ENCODE measurements at places on chromosomes 1 and 21. TPM values are rescaled to one million over a fixed set of nuclear protein-coding genes. Genes with fewer than 3 reads are reported as not detected.
A peak's percentile ranks its signal among the peaks of the same experiment; 100 is the strongest.

- peak; percentile 64 for DNase-seq
Observed at GRCh38 chr1:95407886-95408291, 173.9 kb downstream of the RWDD3 start.

DNA sequence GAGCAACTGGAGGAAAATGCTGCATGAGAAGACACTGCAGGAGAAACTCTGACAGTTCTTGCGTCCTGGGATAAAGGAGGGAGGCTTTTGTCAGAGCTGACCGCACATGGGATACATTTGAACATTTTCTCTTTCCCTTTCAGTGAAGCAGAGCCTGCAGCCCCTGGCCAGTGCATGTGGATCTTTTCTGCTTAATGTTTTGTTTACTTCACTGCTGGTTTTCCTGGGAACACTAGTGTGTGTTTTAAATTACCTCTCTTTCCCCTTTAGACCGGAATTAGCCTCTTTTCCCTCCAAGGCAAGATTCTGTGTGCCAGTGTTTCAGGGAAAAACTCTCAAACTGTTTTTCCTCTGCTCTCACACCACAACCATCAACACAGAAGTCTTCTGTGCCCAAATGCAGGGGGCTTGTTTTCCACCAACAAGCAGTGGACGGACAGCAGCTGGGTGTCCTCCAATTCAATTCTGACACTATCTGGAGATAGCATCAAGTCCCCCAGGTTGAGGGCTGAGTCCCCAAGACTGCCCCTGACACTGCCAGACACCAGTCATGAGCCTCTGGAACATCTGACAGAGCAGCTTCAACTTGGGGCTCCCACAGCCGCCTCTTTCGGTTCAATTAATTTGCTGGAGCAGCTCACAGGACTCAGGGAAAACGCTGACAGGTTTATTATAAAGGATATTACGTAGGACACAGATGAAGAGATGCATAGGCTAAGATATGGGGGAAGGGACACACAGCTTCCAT lies 136.2 kb downstream of the RHOU start:
- peak; percentile 69 for DNase-seq

- DNase-seq = no peak
Observed at GRCh38 chr1:230086151-230086550, 19.1 kb downstream of the GALNT2 start.

KRTAP19-2 gene
- not detected for polyA plus RNA-seq

- no peak for DNase-seq
Observed at GRCh38 chr1:31510853-31511789, 65.2 kb upstream of the TINAGL1 start.

RHEX gene
- polyA plus RNA-seq = 0.28 TPM

LY9 gene
- polyA plus RNA-seq = 0.34 TPM

DNA sequence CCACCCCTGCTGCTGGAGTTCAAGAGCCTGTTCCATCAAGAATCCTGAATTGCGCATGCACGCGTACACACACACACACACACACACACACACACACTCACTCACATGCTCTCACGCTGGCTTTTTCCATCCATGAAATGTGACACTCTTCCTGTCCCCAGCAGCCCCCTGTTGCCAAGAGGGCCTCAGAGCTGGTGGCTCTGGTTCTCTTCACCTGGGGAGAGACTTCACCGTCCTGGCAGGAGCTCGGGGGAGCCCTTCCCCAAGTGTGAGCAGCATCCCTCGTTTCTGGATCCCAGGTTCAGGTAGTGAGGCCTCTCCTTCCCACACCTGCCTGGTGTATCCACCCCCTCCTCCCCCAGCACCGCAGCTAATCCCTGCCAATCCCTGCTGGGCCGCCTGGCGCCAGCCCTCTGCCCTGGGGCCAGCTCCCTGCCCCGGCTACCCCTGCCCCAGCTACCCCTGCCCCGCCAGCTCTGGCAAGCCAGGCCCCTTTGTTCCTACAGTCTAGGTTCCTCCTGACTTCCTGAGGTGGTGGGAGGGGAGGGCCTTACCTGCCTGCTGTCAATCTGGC lies 9.9 kb downstream of the PLOD1 start:
- peak; percentile 64 for DNase-seq

IRF2BP2 gene
- 90.0 TPM for polyA plus RNA-seq

GRCh38 chr1:211603191-211603701 lies 24.3 kb upstream of the SLC30A1 start:
- DNase-seq = no peak

DVL1 gene
- 54.3 TPM for polyA plus RNA-seq

GRCh38 chr1:247390116-247390791 lies 25.7 kb upstream of the NLRP3 start:
- peak; percentile 79 for DNase-seq

SUCO gene
- 36.4 TPM for polyA plus RNA-seq

TRMT13 gene
- polyA plus RNA-seq = 25.2 TPM

GRCh38 chr1:197902131-197902453 lies 338 bp upstream of the C1orf53 start:
- no peak for DNase-seq

DNA sequence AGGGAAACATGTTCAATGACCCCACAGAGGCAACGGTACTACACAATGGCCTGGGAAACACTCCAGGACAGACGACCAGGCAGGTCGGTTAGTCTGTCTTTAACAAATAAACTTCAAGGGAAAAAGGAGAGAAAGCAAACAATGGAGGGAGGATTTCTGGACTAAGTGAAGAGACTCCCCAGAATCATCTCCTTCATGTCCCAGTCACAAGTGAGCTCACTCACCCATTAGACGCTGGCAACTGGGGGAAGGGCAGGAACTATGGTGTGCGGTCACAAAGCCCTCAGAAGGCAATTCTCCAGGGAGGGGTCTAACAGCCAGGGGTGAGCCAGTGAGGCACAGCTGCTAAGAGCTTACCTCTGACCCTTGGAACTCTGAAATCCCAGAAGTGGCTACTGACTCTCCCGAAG lies 55.7 kb upstream of the NADK start:
- no peak for DNase-seq

DNA sequence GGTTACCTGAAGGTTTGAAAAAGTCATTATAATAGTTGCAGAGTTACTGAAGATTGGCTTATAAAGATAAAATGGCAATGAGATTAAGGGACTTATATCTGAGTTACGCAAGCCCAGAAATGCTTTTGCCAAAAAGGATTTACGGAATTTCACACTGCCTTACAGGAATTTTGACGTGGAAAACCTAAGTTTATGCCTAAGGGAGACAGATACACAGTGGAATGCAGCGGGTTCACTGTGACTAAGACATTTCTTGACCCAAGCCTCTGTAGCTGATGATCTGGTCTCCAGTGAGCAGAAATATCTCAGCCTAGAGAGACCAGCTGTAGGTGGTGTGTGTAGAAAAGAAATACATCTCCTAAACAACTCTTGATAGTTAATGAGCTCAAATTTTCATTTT lies 10.1 kb upstream of the EXO1 start:
- no peak for DNase-seq

GRCh38 chr21:36260030-36260787 lies 59.8 kb upstream of the MORC3 start:
- peak; percentile 79 for DNase-seq

EPHA2 gene
- polyA plus RNA-seq = 8.9 TPM

DNA sequence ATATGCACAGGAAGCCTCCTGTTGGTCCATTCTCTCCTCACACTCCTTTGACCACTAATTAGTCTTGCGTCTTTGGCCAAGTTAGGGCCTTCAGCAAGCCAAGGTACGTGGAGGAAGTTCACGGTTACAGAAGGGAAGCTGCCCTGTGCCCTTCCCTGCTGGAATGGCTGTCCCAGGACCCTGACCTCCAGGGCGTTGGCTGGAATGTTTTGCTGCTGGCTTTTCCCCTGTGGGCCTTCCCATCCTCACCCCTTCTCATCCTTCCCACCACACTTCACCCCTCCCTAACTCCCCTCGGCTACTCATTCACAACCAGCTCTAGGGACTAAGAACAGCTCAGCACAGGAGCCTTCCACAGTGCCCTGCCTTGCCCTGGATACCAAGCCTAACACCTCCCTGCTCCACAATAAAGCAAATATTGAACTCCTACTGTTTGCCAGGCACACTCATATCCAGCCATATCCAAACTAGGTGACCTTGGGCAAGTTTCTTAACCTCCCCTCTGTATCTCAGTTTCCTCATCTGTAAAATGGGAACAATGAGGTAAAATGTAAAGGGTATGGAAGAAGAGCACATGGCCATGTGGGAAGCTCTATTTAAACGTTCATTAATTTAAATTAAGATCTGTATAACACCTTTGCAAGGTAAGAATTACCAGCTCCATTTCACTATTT lies 8.8 kb upstream of the CDCP2 start:
- no peak for DNase-seq

SLC22A15 gene
- polyA plus RNA-seq = 0.90 TPM

FYB2 gene
- polyA plus RNA-seq = 0.59 TPM

DNA sequence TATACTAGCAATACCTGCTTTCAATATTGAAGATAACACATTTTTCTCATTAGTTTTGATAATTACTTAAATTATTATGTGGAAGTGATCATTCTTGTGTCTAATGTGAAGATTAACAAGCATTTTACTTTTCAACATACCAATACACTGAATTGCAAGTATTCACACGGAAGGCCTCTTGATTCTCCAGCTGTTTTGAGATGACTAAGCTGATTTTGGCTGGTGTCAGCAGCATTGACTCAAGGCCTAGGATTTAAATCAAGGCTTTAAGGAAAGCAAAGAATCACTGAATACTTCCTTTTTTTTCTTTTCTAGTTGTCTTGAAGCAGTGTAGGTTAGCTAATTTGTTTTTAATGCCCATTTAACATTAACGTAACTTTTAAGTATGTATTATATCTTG lies 373.7 kb downstream of the SRGAP2C start:
- DNase-seq = peak; percentile 39

DNA sequence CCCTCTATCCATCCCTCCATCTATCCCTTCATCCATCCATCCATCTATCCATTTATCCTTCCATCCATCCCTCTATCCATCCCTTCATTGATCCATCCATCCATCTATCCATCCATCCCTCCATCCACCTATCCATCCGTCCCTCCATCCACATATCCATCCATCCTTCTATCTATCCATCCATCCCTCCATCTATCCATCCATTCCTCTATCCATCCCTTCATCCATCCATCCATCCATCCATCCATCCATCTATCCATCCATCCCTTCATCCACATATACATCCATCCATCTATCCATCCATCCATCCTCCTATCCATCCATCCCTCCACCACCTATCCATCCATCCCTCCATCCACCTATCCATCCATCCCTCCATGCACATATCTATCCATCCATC lies 23.6 kb downstream of the MATN1 start:
- DNase-seq = no peak

DNA sequence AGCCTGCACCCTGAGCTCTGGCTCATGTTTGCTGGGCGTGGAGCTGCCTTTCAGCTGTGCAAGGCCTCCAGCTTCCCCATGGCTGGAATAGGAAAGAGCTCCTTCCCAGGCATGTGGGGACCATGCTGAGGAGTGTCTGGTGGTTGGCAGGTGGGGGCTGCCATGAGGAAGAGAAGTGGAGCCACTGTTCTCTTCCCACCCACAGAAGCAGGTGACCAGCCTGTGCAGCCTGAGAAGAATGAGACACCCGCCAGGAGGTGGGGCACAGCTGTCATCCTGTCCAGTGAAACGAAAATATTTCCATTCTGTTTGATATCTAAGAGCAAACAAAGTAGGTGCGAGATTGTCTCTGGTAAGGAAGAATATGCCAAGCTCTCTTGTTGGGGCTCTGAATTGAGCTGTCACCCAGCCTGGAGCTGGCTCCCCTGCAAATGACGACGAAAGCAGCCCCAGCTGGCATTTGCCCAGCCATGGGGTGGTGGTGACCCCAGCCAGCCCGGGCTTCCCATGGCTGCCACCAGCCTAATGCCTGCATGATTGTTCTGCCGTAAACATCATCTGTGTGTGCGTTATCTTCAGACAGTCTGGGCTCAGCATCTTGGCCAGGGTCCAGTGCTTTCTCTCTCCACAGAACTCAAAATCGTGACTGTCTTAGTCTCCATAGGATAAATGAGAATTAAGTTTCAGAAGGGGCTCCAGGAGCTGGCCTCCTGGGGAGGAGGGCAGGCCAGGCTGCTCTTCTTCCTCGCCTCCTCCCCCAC lies 429.8 kb upstream of the VAMP3 start:
- DNase-seq = no peak

GFI1 gene
- 0.28 TPM for polyA plus RNA-seq

DNA sequence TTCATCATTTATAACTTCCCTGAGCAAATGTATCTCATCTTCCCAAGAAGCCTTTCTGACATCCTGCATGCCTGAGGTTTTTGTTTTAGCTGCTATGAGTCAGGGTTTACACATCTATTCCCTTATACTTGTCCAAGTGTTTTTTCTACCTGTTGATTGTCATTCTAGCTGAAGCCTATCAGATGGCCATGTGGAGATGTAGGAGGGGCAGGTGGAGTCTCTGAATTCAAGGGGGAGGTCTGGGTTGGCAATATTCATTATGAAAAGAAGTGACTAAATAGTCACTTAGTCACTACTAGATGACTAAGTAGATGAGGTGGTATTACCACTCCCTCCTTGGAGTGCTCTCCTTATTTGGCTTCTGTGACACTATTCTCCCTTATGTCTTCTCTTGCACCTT lies 52.4 kb downstream of the XCL1 start:
- DNase-seq = no peak

ANXA9 gene
- polyA plus RNA-seq = 3.8 TPM

DNA sequence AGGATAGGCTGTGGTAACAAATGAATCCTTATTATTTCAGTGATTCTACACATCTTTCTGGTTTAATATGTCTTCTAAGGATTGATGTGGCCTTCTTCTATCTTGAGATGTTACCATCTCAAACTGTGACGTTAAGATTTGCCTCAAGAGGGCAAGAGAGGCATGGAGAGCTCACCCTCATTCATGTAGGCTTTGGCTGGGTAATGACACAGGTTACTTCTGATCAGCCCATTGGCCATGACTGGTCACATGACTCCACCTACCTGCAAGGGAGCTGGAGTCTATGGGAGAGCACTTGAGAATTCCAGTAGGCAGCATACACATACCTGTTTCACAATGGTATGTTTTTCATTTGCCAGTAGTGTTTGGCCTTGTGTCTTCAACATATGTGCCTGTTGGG lies 30.0 kb downstream of the CACHD1 start:
- no peak for DNase-seq

OR2L5 gene
- not detected for polyA plus RNA-seq

DNA sequence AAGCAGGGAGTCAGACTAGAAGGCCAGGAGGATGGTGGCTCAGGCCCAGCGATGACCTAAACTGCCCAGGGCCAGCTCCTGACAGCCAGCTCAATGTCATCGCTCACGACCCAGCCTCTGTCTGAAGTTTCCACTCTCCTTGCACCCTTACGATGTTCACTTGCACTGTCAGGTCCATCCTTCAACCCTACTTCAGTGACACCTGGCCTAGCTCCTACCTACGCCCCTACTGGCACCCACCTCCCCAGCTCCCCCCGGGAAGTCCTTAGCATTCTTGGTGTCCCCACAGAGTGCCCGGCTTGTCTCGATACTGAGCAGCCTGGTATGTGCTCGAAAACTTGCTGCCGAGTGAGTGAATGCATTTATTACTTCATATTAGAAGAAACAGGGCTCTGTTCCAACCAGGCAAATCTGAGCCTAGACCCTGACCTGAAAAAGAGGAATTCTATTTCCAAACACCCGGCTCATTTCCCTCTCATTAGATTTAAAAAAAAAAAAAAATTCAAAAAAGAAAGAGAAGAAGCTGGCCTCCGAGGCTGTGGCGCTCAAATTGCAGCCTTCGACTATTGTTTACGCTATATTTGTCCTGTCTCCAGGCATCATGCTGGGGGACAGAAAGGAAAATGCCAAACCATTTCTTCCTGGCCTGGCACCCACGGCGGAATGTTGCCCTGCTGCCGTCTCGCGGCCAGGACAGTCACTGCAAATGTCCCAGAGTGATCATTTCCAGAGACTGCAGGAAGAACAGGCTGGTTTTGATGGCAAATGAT lies 29.8 kb upstream of the LRRC38 start:
- DNase-seq = peak; percentile 45

Data from hindlimb muscle (tissue), 1 donor.